Right ventricle myocardium inferior (tissue), 1 donor: ENCODE measurements at places on chromosomes 3 and 15. TPM values are rescaled to one million over a fixed set of nuclear protein-coding genes. Genes with fewer than 3 reads are reported as not detected.

DNA sequence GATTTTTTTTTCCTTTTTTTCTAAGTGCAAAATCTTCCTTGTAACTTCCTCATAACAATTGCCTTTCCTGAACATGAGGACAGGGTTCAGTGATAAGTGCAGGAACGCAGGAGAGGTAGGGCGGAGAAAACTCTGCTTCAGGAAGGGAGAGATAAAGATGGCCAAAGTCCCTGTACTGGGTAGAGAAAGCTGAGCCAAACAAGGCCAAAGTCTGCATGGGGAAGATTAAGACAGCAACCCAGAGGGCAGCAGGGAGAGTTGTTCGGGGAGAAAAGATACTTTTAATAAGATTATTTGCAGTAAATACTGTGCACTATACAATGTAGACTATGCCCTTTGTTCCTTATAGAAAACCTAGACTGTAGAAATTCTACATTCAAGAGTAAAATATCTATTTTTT is 55.4 kb upstream of the LRRFIP2 start:
- no peak for DNase-seq

DNA sequence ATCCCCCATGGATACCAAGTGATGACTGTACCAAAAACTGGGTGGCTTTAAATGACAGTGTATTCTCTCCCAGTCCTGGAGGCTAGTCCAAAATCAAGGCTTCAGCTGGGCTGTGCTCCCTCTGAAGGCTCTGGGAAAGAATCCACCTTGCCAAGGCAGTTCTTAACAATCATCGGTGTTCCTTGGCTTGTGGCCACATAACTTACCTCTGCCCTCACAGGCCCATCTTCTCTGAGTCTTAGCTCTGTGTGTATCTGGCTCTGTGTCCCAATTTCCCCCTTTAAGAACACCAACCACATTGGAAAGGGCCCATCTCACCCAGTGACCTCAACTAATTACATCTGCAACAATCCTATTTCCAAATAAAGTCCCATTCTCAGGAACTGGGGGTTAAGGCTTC is 503.0 kb upstream of the PROK2 start:
- no peak for DNase-seq

GRCh38 chr15:48782911-48783310 is 28.0 kb downstream of the CEP152 start:
- DNase-seq, result no peak

DNA sequence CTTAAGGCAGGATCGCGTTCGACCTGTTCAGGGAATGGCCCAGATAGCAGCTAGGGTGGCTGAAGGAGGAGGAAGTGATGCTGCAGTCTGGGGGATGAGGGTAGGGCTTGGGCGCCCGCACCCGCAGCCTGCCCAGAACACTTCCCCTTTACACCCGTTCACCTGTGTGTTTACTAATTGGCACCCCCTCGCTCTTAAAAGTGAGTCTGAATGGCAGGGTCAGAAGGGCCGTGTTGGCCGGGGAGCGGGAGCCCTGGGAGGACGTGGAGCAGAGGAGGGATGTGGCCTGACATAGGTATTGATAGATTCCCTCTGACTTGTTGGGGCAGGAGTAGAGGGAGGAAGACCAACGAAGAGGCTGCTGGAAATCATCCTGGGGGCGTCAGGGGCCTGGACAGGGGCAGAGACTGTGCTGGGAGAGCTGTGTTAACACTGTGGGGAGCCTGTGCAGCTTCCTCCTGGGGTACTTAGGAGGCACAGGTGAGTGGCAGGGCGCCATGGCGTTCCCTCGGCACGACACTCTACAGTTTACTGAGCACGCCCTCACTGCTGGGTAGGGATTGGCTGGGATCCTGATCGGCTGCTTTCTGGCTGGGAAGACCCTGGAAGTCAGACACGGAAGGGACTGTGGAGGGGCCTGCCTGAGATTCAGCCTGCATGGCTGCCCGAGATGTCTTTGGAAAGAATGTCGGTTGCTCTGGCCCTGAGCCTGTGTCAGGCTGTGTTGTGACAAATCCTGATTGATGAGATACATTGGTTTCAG is 51.7 kb downstream of the SLC6A6 start:
- no peak for DNase-seq

DNA sequence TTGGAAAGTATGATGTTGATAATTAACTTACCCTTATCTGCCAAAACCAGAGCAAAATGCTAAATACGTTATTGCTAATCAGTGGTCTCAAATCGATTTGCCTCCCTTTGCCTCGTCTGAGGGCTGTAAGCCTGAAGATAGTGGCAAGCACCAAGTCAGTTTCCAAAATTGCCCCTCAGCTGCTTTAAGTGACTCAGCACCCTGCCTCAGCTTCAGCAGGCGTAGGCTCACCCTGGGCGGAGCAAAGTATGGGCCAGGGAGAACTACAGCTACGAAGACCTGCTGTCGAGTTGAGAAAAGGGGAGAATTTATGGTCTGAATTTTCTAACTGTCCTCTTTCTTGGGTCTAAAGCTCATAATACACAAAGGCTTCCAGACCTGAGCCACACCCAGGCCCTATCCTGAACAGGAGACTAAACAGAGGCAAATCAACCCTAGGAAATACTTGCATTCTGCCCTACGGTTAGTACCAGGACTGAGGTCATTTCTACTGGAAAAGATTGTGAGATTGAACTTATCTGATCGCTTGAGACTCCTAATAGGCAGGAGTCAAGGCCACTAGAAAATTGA is 59.7 kb downstream of the DCUN1D1 start:
- DNase-seq, result no peak

DNA sequence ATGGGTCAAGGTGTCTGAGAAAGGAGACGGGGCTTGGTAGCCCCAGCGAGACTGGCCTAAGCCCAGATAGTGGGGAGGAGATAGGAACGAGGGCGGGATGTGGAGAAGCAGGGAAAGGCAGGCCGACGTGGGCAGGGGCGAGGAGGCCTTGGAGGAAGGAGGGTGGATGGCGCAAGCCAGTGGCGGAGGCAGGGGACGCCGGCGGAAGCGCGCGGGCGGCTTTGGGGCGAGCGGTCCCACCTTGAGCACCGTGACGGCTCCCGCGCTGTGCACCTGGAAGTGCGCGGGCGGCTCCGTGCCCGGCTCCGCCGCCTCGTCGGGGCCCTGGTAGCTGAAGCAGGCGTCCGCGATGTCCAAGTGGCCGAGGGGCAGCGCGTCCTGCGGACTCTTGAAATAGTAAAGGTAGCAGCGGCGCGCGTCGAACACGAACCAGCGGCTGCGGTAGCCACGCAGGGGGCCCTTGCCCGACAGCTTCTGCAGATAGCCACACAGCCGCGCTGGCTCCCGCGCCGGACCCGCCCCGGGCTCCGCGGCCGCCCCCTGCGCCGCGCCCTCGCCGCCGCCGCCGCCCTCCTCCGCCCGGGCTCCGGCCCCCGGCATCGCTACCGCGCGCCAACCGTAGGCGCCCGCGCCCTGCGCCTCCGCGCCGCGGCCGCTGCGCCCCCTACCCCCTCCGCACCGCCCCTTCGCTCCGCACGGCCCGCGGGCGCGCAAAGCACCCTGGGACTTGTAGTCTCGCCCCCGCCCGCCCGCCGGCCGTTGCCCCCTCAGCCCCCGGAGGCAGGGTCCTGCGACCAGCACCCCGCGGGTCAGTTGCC is at the start of gene TBC1D2B:
TBC1D2B (minus strand) TSS at position 659 of the 818 bp plus-strand sequence; CDS start at position 600, 59 bp downstream.
- peak; percentile 91 for DNase-seq

- no peak for DNase-seq
Measured at GRCh38 chr3:128081846-128082245, 29.6 kb downstream of the SEC61A1 start.

- no peak for DNase-seq
Measured at GRCh38 chr15:92413510-92413909, 19.8 kb downstream of the ST8SIA2 start.

- DNase-seq, result no peak
Measured at GRCh38 chr3:52291508-52292181, 4.0 kb downstream of the GLYCTK start.

- no peak for DNase-seq
Measured at GRCh38 chr3:1037631-1038030, 55.2 kb upstream of the CNTN6 start.

GRCh38 chr15:77369168-77369567 is 50.7 kb downstream of the PEAK1 start:
- no peak for DNase-seq

DNA sequence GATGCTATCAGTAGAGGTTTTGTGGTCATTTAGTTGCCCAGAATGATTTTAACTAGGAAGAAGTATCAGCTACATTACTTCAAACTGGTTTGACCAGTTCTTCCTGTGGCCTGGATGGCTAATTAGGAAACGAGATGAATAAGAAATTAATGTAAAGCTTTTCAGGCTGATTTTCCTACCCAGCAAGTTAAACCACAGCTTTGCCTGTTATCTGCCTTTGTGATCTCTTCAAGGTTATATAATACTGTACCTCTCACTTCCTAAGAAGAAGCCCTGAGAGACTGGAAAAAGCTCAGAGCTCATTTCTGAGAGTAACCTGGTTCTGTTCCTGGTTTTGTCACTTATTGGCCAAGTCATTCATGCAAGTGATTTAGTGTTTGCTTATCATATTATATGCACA is 782.2 kb upstream of the GOLIM4 start:
- DNase-seq, result no peak

DNA sequence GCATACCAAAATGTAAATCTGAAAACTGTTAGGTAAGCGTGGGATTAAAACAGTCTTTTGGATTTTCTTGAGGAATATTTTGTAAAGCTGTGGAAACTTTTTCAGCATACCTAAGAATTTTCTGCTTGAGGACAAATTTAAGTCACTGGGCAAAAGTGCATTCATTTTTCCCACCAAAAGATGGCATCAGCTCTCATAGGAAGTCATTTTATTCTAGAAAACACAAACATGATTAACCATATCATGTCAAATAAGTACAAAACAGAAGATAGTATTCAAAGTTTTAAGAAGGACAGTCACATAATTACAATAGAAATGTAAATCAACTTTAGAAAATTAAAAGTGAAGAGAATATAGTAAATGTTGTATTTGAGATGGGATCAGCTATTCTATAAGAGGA is 63.5 kb downstream of the SLC49A4 start:
- DNase-seq, result no peak

DNA sequence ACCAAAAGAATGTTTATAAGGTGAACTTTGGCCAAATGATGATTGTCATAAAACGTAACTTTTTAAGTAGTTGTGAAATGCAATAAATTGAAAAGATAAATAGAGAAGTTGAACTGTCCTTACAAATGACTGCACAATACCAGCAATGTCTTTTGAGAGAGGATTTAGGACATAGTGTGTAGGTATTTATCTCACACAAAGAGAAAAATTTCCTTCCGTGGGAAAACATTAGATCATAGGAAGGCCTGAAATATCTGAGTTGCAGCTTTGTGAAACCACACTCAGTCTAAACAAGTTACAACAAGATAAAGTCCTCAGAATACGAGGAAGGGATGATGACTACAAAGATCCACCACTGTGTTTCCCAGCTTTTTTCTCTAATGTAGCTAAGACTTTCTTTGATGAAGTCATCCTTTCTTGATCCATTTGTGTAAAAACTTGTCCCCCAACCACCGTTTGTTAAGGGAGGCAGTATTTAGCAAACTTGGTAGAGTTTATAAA is 16.0 kb downstream of the ROBO2 start:
- DNase-seq, result no peak

- no peak for DNase-seq
Measured at GRCh38 chr3:136120373-136121348, 75.5 kb downstream of the MSL2 start.

- no peak for DNase-seq
Measured at GRCh38 chr3:34248352-34248751, 449.9 kb downstream of the PDCD6IP start.

GRCh38 chr3:52090933-52091468 is 34.6 kb upstream of the DUSP7 start:
- peak; percentile 55 for DNase-seq

DNA sequence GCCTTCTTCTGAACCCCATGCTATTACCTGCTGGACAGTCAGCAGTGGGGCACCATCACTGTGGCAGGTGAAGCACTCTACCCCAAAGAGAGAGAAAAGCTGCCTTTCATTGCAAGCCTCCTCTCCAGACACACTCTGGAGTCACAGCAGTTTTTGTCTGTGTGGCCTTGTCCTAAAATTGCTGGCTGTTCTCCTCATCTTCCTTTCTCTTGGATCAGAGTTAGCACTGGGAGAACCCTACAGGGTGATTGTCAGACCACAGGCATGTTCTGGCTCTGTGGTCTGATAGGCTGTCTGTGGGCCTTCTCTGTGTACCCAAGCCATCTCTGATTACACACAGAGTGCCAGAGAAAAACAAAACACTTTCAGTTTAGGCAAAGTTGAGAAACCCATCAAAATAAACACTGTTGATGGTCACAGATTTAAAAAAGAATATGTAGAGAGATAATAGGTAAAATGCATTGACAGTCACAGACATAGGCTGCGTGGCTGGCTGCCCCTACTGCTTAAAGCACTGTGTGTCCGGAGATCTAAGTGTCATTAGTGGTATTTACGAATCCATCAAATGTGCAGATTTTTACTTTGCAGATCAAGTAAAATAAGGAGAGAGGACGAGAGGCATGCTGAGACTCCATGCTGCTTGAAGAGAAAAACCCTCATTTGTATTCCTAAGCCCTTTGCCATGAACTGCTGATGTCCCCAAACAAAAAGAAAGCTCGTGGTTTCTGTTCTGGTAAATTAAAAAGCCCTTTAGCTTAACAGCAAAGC is 689.9 kb downstream of the TUSC7 start:
- no peak for DNase-seq

DNA sequence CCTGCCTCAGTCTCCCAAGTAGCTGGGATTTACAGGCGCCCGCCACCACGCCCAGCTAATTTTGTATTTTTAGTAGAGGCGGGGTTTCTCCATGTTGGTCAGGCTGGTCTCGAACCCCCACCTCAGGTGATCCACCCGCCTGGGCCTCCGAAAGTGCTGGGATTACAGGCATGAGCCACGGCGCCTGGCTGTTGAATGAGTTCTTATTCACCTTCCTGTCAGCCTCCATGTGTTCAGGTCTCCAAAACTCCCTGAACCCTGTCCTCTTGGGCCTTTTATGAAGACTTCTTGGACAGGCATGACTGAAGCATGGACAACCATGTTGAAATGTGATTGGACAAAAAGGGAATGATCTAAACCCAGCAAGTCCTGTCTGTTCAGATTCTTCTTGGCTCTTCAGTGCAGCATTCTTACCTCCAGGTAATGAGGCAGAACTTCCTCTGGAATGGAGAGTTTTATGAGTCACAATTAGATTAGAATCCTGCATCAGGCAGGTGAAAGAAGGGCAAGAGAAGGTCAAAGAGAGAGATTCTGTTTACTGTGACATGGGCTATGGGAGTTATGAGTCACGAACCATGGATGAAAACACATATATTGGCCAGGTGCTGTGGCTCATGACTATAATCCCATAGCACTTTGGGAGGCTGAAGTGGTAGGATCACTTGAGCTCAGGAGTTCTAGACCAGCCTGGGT is 23.1 kb upstream of the EIF4A2 start:
- no peak for DNase-seq

- DNase-seq, result peak; percentile 11
Measured at GRCh38 chr15:77592758-77593157, 40.0 kb downstream of the LINGO1 start.

CA12 gene
- total RNA-seq, result 0.65 TPM

KLHL40 gene
- total RNA-seq, result not detected

NEO1 gene
- 13.4 TPM for total RNA-seq

TMC3 gene
- total RNA-seq, result not detected

RTP4 gene
- total RNA-seq, result 1.2 TPM

THBS1 gene
- 35.4 TPM for total RNA-seq

LRCH3 gene
- 17.9 TPM for total RNA-seq

CP gene
- total RNA-seq, result 3.4 TPM

GALNT15 gene
- 5.8 TPM for total RNA-seq

ANKRD63 gene
- total RNA-seq, result 0.92 TPM

TRIM42 gene
- not detected for total RNA-seq
